Motor neuron (in vitro differentiated cells): ENCODE measurements at places on chromosomes 11 and 22.
A peak's percentile ranks its signal among the peaks of the same experiment; 100 is the strongest.

- no peak for ATAC-seq
These were observed 321.6 kb downstream of the AASDHPPT start for GRCh38 chr11:106399076-106399511.

GRCh38 chr11:75204685-75205563, 35.6 kb upstream of the TPBGL start:
- ATAC-seq = peak; percentile 97

DNA sequence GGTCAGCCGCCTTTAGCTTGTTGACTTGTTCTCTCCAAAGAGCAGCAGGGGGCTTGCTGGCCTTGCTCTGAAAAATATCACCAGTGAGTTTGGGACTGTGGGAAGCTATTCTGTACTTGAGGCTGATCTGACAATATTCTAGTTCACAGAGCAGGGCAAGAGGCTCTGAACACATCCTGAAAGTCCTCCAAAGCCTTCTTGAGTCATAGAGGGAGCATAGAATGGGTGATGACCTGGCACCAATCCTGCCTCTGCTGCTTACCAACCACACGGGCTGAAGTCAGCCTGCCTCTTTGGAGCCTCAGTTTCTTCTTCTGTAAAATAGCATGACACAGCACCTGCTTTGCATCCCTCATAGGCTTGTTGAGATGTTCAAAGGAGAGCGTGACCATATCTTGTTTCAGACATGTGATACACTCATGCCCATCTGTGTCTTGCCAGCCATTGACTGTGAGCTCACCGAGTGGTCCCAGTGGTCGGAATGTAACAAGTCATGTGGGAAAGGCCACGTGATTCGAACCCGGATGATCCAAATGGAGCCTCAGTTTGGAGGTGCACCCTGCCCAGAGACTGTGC, 96.6 kb downstream of the RRAS2 start:
- no peak for ATAC-seq

- no peak for ATAC-seq
These were observed 26.0 kb downstream of the DKK3 start for GRCh38 chr11:11982461-11982860.

GRCh38 chr22:19654338-19654987, 59.8 kb upstream of the SEPTIN5 start:
- peak; percentile 76 for ATAC-seq

DNA sequence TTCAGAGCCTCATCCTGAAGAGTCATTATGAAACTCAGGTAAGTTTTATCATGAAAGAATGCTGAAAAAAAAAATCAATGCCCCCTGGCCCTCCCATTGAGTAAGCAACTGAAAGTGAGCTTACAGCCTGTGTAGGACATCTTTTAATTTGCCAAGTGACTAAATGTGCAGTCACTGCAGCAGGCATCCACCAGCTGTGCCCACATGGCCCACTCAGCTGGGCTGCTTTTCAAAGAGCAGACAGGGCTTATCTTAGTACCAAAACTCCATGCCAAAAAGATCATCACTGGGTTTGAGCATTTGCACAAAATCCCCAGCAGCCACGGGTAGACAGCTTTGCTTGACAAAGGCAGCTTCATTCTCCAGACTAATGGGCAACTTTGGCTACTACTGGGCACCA, 709.7 kb downstream of the NTM start:
- no peak for ATAC-seq

DNA sequence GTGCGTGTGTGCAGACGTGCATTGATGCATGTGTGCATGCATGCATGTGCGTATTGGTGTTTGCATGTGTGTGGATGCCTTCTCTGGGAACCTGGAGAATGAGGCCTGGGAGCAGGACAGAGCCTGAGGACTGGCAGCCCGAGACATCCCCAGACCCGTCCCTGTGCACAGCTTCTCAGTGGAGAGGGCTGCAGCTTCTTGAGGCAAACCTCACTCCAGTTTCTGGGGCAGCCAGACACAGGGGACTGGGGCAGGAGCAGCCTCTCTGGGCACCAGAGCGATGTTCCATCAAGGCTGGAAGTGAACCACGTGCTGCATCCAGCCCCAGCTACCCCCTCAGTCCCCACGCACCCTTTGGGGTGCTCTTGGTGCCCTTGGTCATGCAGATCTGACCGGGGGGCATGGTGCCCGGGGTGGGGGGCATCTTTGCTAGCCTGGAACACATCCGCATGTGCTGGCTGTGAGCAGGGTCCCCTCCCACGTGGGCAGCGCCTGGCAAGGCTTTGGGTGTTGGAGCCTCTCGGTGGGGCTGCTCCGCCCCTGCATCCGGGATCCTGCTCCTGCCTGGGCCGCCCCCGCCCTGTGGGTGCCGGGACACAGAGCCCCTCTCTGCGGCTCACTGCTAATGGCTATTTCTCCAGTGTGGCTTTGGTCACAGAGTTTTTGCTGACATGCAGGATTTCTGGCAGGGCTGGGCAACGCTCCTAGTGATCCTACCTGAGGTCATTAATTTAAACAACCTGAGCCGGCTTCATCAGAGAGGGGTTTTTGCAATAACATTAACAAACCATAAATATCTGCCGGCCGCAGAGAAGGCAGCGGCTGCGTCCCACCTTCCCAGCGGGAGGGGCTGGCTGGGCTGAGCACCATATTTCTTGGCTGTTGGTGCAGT, 434.7 kb downstream of the TBC1D22A start:
- ATAC-seq = no peak

DNA sequence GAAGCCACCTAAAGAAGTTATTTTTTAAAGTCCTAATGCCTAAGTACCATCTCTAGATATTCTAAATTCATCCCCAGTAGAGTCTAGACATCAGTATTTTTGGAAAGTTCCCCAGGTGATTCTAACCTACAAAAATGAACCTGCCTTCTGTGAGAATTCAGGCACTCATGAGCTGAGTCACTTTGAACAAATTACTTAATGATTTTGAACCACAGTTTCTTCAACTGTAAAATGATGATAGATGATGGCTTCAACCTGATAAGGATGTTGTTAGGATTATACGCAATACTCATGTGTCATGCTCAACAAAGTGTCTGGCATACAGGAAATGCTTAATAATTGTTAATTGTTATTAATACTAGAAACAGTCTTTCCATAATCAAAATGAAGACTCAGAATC, 82.8 kb upstream of the OR5AK2 start:
- ATAC-seq = no peak

- no peak for ATAC-seq
These were observed 796 bp downstream of the TIMP3 start for GRCh38 chr22:32802237-32802765.

GRCh38 chr22:22425356-22425755, 83.2 kb downstream of the ZNF280B start:
- no peak for ATAC-seq

DNA sequence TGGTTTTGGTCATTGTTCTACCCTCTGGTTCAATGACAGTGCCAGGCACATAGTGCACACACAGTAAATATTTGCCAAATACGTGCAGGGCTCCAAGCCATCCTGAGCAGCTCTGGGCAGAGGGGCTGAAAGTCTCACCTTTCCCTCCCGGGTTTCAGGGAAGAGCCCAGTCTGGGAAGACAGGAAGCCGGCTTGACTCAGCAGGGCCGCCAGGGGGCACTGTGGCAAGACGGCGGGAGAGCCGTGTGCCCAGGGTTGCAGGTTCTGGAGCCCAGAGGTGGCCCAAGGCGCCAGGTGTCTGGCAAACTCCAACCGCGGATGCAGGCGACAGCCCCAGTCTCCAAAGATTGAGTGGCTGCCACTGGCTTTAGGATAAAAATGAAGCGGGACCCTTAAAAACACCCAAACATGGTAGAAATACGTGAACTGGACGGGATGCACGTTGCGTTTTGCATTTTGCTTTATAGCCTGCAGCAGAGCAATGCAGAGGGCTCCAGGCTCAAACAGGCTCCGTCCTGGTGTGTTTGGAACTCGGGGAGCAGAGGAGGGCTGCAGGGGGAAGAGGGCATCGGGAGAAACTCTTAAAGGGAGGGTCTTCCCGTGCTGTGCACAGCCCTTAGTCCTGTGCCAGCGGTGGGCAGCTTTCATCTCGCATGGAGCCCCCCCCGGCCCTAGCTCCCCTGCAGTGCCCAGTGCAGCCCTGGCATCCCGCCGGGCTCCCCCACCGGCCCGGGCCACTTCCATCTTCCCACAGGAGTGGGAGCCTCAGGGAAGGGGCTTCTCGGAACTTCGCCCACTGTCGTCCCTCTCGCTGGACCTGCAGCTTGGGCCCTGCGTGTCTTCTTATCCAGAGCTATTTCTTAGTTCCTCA, 10.7 kb downstream of the KRTAP5-5 start:
- peak; percentile 43 for ATAC-seq

- no peak for ATAC-seq
These were observed 9.2 kb downstream of the HRAS start for GRCh38 chr11:526192-526591.

- ATAC-seq = no peak
These were observed 5.1 kb downstream of the CDC42BPG start for GRCh38 chr11:64839335-64839734.

DNA sequence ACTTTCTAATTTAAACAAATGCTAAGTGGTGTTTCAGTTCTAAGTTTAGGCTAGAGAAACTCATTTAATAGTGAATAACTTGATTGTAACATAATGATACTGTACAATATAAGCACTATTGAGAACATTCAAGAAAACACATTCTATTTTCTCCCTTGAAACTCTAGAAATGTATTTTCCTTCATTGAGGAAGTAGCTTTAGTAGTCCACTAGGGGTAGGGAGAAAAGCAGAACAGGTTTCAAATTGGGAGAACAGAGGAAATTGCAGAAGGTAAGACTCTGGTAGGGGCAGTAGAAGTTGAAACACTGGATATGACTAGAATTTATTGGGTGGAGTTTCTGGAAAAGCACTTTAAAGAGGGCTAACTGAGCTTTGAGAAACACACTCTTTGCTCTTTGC, 31.6 kb upstream of the MPPED2 start:
- ATAC-seq = no peak
